ENCODE measurements at places on chromosomes 1 and 21. TPM values are rescaled to one million over a fixed set of nuclear protein-coding genes. Genes with fewer than 3 reads are reported as not detected.

DNA sequence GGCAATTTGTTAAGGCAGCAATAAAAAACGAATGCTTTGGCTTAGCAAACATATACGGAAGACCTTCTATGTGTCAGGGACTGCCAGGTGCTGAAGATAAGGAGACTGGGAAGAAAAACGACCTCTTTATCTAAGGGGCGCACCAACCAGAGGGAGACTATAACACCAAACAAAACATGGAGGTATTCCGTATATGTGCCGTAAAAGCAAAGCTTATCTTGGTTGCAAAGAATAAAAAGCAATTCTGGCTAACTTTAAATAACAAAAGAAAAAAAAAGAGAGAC is 167.1 kb upstream of the KCNJ15 start:
- DNase-seq = peak; percentile 87

- DNase-seq = no peak
These were observed 98.7 kb upstream of the LHX8 start for GRCh38 chr1:75035536-75035935.

- DNase-seq = no peak
These were observed 12.8 kb downstream of the CAP1 start for GRCh38 chr1:40053138-40053887.

TRIM46 gene
- 0.22 TPM for total RNA-seq

GRCh38 chr1:101238681-101239094 is 1.9 kb downstream of the S1PR1 start:
- DNase-seq = peak; percentile 78

- no peak for DNase-seq
These were observed 66.1 kb downstream of the CYYR1 start for GRCh38 chr21:26506956-26507355.

Measured in K562 (cell line).